ENCODE measurements at places on chromosomes 12 and 14.

DNA sequence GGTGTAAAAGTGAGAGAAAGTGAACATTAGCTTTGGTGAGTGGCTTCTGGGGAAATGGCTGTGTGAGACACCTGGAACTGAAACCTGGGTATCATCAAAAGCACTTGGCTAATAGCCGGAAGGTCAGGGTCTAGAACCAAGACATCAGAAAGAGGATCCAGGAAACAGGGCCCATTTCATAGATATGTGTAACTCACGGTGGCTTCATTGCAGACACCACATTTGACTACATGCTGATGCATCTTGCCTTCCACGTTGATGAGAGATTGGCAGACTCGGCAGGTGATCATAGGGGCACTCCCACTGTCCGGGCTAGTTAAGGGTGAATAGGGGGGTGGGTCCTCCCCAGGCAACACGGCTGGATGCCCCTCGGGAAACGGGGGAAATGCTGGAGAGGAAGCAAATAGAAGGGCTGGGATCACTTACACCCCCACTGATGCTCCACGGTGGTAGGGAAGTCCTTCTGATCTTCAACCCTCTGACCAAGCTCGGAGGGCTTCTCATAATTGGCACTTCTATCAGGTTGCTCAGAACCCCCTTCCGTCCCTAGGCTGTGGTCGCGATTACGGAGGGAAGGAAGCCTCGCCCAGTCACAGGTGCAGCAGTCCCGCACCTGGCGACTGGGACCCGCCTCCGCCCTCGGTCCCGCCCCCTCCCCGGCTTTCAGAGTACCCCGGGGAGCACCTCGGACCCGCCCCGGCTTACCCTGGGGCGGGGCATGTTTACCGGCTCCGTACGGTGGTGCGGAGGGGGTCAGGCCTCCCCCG is 593 bp downstream of the PIP4P1 start:
- peak; percentile 50 for DNase-seq

DNA sequence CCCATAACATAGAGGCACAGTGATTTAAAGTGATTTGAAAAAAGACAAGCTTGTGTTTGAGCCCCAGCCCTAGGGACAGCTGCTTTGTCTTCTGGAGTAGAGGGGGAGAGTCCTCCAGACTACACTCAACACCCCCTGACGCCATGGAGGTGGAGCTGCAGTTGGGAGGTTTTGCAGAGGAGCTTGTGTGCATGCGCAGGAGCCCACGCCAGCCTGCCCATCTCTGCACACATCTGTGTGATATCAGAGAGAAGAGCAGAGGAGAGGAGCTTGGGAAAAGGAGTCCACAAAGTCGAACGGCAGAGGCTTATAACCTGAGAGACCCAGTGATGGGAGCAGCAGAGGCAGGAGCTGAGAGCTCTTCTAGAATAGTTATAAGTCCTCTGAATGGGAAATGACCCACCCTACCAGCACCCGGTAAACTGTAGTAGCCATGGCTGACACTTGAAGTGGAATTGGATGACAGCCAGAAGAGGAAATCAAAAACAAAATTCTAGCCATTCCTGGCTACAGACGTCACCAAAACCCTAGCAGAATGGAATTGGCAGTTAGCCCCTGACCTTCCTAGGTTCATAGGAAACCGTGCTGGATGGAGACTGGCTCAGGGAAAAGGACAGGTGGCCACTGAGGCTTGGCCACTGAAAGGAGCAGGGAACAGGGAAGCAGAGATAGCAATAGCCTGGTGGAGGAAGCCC is 185.1 kb upstream of the VASH1 start:
- no peak for DNase-seq

DNA sequence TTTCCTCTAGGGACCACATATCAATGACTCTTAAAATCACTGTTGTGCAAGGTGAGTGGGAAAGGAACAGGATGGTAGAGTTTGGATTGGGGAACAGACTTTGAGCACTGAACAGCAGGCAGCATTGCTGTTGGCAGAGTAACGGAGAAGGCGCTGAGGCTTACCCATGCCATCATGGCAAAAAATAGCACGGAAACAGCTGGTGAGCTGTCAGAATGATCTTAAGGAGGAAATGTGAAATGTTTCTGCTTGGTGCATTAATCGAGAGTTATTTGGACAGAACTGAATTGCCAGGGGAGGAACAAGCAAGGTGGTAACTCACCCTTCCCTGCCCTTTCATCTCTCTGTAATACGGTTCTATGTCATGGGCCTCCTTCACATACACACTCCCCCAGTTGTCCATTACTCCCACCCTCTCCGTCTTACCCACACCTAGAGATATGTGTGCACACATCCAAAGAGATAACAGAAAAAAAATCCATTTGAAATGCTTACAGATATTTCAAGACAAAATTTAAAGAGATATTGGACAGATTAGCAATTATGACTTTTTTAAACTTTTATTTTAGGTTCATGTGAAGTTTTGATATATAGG is 572.5 kb downstream of the DIO2 start:
- DNase-seq = no peak

- DNase-seq = no peak
Observed at GRCh38 chr14:65321370-65321875, 91.1 kb upstream of the FUT8 start.
